Right atrium auricular region (tissue), 2 donors: ENCODE measurements at places on chromosomes 7 and 10.

DNA sequence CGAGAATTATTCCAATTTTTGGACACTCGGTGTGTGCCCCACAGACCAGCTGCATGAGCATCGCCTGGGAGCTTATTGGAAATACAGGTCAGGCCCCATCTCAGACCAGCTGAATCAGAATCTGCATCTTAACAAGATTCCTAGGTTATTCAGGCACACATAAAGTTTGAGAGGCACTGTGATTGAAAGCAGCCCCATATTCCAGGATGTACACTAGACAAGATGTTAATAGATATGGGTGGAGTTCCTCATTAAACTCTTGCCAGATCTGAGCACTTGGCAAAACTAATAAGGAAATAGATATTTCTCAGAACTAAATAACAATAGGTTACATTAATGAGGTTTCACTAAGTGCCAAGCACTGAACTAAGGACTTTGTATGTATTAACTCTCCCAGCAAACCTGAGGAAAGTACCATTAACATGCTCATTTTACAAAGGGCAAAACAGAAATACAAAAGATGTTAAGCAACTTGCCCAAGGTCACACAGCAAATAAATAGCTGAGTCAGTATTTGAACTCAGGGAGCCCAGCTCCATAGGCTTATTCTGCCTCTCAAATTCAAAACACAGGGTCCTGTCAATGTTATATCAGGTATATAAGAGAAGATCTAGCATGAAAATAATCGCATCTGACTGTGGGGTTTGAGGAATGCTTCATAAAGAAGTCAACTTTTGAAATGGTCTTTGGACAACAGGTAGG, 29.9 kb downstream of the PPP1R3C start:
- DNase-seq: no peak

DNA sequence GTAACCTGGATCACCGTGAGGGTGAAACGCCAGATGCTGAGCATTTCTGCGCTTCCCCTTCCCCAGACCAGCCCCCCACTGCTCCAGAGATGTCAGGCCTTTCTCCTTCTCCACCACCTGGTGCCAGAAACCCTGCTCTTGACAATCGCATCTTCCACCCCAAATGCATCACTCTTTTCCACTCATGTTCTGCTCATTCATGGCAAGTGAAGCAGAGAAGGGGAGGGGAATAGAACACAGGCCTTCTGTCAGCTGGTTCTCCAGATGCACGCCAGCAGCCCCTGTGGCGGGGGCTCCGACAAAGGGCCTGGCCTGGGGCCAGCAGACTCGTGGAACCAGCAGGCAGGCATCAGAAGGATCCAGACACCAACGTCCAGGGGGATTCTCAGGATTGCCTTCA, 68.5 kb upstream of the SVIL start:
- no peak for DNase-seq

- no peak for DNase-seq
Measured at GRCh38 chr10:2478656-2479055, 588.7 kb upstream of the PFKP start.

DNA sequence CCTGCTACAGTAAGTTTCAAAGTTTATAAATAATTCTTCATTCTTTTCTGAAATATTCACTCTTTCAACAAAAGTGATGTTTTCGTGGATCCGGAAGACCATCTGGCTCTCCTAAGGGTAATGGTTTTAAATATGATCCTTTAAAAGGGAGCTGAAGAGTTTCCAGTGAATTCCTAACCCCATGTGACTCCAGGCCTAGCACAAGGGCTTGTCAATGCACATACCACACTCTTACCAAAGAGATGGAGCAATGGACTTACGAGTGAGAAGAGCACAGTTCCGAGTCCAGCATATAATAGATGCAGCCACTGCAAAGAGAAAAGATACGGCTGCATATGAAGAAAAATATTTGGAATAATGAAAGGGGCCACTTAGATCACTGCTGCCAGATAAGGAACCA, 32.1 kb upstream of the GATAD1 start:
- DNase-seq: no peak

- DNase-seq: no peak
Measured at GRCh38 chr7:139648941-139649425, 125.5 kb downstream of the CLEC2L start.

GRCh38 chr7:148535217-148535616, 55.3 kb upstream of the C7orf33 start:
- no peak for DNase-seq

GRCh38 chr10:132786884-132787494, 1.0 kb upstream of the NKX6-2 start:
- DNase-seq: no peak

DNA sequence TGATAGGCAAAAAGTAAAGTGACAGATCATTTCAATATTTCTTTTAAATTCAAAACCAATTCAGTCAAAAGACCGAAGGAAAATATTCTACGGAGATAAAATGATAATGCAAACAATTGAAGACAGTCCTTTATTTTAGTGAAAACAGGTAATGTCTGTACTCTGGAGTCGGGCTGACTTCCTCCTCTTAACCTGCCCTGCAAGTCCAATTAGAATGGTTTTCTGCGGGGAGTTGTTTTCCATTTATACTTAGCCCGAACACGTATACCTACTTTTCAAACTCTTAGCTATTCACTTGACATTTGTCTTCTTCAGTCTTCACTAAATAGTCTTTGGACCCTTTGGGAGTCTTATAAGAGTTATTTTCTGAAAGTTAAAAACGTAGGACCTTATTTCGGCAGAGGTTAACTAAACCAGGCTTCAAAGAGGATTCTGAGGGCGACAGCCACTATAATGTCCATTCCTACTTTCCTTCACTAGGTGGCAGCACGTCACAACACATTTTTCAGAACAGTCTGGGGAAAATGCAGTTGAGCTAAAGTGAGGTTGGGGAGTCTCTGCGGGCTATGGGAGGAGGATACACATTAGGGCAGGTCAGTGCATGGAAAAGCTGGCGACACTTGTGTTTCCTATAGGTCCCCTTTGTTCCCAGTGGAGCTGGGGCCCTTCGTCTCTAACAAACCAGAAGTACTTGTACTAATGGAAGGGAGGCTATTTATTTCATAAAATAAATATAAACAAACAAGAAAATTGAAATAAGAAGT, 472.0 kb downstream of the KCNMA1 start:
- no peak for DNase-seq

DNA sequence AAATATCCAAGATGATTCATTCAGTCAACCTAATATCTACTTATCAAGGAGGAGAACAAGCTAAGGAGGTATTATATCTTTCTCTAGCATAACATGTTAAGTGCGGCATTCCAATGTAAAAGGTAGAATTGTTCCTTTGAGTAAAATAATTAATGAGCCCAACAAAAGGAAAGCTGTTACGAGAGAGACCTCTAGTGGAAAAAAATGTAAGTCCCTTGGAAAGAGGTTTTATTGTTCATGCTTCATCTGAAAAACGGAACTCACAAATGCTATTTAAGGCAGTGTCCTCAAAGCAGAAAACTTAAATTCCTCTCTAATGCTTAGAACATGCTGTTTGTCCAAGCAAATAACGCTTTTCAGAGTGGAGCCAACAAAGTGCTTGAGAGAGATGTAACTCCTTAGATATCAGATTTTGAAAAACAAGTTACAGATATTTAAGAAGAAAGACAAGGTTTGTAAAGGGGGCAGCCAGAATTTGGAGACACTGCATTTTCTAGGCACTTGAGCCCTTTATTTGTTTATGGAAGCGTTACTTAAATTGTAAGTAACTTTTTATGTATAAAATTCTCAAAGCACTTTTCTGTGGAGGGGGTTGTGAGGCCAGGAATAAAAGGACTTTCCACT, 119.9 kb downstream of the TFEC start:
- DNase-seq: no peak
